ENCODE measurements at places on chromosomes 3 and 15.
A peak's percentile ranks its signal among the peaks of the same experiment; 100 is the strongest.

DNA sequence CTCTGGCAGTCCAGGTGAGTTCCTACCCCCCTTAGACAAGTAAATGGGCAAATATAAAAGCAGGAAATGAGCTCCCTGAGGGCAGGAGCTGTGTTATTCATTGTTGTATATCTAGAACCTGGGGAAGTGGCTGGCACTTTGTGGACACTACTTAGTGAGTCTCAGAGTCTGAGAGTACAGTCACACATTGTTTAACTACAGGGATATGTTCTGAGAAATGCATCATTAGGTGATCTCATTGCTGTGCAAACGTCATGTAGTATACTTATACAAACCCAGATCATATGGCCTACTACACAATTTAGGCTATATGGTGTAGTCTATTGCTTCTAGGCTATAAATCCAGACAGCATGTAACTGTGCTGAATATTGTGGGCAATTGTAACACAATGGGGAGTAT is 52.4 kb downstream of the DRD3 start:
- no peak for DNase-seq

- DNase-seq: no peak
These were observed 12.7 kb upstream of the PTPN9 start for GRCh38 chr15:75591655-75592364.

DNA sequence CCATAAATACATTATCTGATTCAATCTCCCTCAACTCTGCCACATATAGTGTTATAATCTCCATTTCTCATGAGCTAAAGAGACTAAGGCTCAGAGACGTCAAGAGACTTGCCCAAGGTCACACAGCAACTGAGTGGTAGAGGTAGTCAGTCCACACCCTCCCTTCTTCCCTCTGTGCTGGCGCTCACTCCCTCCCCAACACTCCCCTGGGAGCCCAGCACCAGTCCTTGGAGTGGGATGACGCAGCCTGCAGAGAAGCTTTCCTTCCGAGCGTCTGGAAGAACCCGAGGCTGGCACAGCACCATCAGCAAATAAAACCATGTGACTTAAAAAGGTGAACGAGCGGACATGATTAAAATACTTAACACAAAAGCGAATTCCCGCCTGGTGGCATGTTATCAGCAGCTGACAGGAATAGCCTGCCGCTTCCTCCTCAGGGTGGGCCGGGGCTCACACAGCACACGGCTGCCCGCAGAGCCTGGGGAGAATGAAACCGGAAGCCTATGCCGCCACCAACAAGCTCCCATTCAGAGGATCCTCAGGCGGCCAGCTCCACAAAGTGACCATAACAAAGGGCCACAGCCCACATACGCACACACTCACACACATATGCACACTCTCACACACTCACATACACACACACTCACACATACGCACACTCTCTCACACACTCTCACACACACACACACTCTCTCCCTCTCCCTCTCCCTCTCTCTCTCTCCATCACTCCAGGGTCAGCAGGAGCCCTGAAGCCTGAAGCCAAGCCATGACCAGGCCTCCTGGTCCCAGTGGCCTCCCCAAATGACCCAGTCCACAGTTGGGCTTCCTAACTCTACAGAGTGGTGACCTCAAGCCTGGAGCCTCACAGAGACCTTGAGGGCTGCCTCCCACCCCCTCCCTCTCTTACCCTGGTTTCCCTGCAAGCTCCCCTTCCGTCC is 120.5 kb downstream of the XXYLT1 start:
- DNase-seq: peak; percentile 33

DNA sequence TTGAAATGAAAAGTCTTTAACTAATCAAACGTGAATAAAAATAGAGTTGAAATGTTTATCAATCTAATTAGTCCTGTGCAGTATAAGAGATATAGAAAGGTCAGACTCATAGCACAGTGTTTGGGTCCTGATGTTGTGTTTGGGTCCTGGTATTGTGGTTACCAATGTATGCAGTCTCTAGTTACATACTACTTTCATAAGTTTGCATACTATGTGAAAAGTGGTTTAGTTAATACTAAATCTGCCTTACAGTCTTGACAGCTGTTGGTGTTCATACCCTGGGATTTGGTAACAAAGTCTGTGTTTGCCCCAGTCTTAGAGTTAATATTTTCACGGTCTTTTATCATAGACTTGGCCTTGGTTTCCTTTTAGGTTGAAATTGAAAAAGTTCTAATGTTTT is 41.7 kb downstream of the KIF15 start:
- no peak for DNase-seq

DNA sequence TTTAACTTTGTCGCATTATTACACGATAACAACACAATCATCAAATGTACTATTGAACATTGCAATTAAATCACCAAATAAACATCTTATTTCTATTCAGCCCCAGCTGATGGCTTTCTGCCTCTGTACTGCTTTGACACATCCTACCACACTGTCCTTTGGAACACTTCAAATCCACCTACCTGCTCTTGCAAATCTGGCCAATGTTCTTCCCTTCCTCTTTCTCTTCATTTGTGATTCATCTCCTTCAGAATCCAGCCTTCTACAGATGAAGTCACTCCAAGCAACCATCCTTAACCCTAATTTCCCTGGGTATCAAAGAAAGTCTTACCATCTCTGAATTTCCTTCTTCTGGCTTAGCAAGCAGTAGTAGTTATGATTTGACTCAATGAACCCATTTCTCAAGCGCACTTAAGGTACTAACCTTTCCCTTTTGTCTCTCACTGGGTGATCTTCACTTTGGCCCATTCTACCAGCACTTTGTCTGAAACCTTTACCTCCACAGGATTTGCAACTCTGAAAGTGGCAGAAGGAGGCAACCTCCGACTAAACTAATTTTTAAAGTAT is 502.9 kb downstream of the FOXP1 start:
- no peak for DNase-seq

GRCh38 chr3:98038876-98039275 is 3.8 kb upstream of the GABRR3 start:
- DNase-seq: no peak

- DNase-seq: no peak
These were observed 134.0 kb downstream of the MFSD1 start for GRCh38 chr3:158935846-158936245.

GRCh38 chr3:142029791-142030190 is 119.6 kb downstream of the TFDP2 start:
- no peak for DNase-seq

GRCh38 chr3:164407111-164407510 is 671.2 kb downstream of the SI start:
- no peak for DNase-seq

DNA sequence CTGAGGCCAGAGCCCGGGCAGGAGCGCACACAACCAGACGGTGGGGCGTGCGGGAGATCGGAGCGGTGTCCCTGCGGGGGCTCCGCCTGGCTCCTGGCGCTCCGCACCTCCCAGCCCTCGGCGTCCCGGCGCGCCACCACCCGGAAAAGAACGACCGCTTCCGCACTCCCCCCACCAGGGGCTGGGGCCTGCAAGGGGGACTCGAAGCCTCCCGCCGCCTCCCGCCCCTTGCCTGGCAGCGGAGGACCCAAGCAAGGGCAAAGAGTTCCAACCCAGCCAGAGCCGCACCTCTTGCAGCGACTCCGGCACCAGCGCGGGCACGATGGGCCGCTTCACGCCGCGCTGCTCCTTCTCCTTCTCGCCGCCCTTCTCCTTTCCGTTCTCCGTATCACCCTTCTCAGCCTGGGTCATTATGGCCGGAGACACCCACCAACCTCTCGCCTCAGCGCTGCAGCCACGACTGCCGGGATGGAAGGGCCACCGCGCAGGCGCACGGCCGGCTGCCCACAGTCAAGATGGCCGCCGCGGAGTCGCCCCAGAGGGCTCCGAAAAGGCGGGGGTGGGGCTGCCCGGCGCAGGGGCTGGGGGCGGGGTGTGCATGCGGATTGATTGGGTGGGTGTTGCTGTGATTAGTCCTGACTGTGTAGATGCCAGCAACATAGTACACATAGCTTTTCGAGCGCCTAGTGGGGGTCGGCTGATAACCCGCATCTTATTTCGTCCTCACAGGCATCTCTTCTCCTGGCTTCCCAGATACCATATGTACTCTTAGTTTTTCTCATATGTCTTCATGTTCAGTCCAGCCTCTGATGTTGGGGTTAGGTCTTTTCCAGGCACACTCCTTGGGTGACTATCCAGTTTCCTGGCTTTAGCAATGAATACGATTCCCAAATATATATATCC is at the start of gene ACTR8:
Gene ACTR8, minus strand, starts transcription at position 462 of the 903 bp plus-strand sequence. Its CDS starts 51 bp downstream, at position 411.
- DNase-seq: peak; percentile 61

DNA sequence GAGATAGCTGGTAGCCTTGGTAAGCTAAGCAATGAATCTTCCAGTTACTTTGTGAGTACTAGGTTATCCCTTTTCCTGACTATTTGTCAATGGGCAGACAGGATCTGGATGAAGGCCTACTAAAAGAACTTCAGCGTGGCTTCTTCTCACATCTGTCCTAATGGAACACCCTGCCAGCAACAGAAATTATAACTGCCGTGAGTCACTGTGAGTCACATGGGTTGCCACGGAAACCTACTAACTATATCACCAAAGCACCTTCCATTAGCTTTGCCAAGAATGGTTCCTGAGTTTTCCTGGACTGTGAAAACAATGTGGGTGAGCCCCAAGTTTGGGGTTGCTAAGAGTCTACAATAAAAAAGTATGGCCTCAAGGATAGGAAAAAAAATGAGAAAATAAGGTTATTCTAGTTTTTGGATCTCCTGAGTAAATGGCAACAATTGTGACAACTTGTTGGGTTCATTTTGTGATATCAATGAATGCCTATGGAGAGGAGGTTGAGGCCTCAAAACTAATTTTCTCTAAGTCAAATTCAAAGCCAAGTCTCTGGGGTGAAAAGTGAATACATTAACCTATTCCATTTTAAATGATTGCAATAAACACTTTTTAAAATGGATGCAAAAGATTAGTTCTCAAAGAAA is 195.1 kb upstream of the ICE2 start:
- no peak for DNase-seq

DNA sequence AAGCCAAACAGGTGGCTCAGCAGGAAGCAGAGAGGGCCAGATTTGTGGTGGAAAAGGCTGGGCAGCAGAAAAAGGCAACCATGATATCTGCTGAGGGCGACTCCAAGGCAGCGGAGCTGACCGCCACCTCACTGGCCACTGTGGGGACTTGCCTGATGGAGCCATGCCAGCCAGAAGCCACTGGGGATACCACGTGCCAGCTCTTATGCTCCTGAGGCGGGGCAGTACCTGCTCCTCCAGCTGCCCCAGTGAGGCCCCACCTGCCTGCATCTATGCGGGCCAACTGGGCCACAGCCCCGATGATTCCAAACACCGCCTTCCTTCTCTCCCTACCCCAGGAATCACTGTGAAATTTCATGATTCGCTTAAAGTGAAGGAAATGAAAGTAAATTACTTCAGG is 22.9 kb upstream of the ARIH1 start:
- DNase-seq: no peak

DNA sequence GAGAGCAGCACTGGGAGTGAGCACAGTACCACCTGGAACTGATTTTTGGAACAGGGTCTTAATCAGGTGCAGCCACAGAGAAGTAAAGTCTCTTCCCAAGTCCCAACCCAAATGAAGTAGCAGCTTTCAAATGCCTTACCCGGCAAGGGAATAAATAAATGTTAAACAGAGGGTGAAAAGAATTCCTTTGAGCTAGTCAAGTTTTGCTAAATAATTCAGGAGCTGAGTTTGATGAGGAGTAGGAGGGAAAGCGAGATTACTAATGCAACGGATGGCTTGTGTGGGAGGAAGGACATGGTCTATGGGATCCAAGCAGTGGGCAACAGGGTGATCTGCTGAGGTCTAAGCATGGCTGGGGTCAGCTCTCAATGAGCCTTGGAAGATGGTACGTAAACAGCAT is 204.5 kb upstream of the ST8SIA2 start:
- DNase-seq: no peak

- DNase-seq: no peak
These were observed 34.0 kb downstream of the KLHL25 start for GRCh38 chr15:85760531-85761371.

- DNase-seq: no peak
These were observed 4.1 kb downstream of the PP2D1 start for GRCh38 chr3:20007960-20008359.

- no peak for DNase-seq
These were observed 738 bp downstream of the ACAP2 start for GRCh38 chr3:195441992-195442572.

All from iPS DF 19.7 (cell line).